ENCODE measurements at places on chromosomes 5 and 9.

DNA sequence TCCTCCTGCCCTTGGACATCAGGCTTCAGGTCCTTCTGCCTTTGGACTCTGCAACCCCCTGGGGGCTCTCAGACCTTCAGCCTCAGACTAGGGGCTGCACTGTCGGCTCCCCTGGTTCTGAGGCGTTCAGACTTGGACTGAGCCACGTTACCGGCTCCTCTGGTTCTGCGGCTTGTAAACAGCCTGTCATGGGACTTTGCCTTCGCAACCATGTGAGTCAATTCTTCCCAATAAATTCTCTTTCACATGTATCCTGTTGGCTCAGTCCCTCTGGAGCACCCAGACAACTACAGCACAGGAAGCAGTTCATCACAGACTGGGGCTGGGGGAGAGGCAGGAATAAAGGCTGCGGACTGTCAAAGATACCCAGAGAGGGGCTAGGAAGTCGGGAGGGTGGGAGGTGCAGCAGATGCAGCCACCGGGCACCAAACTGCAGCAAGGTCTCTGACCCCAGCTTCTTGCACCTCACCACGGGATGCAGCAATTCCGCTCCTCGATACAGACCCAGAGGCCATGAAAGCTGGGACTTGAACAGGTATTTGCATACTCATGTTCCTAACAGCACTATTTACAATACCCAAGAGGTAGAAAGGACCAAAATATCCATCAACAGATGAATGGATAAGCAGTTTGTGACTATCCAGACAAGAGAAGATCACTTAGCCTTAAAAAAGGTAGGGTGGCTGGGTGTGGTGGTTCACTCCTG lies 100.8 kb downstream of the COL23A1 start:
- no peak for DNase-seq

DNA sequence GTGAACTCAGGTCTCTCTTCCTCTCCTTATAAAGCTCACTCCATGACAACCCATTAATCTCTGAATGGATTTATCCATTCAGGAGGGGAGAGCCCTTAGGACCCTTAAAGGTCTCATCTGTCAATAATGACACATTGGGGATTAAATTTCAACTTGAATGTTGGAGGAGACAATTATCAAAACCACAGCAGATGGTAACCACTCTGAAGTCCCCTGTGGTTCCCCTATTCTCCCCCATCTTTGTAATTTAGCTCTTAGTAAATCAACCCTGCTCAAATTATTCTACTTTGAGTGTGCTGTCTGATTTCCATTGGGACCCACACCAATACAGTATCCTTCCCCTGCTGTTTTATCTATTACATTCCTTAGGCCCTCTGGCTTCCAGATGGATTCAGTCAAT lies 72.0 kb upstream of the RAI14 start:
- no peak for DNase-seq

DNA sequence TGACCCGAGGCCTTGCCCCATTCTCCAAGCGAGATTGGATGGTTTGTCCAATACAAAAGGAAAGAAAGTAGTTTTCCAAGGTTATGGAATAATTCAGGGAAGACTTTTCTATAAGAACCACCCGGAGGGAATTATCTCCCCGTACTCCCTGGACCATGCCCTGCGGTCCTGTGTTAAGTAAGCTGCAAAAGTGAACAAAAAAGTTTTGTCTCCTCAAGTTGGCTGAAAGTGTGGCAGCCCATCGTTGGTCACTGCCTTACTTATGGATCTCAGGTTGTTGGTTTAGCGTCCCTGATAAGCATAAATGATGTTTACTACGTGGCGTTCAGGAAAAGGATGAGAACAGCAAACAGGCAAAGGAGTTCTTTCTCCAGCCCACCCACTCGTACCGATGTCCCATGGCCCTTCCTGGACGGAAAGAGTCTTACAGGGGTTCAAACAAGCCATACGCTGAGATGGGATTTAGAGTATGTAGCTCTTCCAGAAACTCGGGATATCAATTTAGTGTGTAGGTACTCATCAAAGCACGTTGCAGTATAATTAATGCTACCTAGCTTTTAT lies 413 bp upstream of the AUH start:
- DNase-seq = no peak

DNA sequence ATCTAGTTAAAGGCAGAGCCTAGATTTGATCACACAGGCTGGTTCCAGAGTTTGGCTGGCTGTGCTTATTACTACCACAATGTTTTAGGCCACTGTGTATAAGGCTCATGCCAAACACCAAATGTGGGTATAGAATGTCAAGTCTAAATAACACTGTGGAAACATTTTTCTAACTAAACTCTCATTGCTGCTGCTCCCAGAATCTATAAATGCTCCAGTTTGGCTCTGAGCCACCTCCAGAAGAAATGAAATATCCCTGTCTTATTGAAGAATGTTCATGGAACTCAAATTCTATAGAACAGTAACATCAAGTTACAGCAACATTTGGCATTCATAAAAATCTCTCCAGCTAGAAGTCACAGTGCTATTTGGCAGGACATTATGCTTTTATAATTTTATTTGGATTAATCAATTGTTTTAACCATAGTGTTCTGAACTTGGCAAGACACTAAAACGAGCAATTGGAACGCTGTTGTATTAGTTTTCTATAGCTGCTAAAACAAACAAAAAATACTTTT lies 178.1 kb upstream of the COX7C start:
- no peak for DNase-seq

GRCh38 chr5:56729488-56729887 lies 85.9 kb upstream of the MAP3K1 start:
- DNase-seq = no peak

DNA sequence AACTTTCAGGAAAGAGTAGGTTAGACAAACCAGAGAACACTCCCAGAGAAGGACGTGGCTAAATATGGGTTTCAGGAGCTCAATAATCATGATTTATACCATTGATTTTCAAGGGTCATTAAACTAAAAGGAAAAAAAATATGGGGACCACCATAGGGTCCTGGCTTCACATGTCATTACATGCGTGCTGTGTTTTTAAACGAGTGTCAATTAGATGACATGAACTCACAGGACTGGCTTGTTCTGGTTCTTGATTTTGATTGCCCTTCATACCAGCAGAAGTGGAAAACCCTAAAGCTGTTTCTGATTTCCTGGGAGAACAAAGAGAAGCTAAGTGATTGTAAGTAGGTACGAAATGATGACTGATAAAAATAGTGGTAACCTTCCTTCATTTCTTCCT lies 5.8 kb downstream of the ACOT12 start:
- no peak for DNase-seq
